ENCODE measurements at places on chromosomes 2 and 18. TPM values are rescaled to one million over a fixed set of nuclear protein-coding genes. Genes with fewer than 3 reads are reported as not detected.

Gene PRKAG3
- total RNA-seq: not detected

Gene GPR45
- not detected for total RNA-seq

Gene NPAS2
- total RNA-seq: 44.5 TPM

Gene C2orf15
- 6.3 TPM for total RNA-seq

GRCh38 chr2:100045000-100045399, 97.4 kb downstream of the AFF3 start:
- H3K4me3 ChIP-seq: no peak overlapping the region
- no peaks in the 10 kb centered on the region for H3K27me3 ChIP-seq
- DNase-seq: no peak
- H3K4me1 ChIP-seq: no peaks in the 10 kb centered on the region

GRCh38 chr18:29586210-29586609, 1409.3 kb upstream of the CDH2 start:
- H3K27ac ChIP-seq: no peak overlapping the region
- H3K36me3 ChIP-seq: no peaks in the 10 kb centered on the region
- no peak overlapping the region for H3K4me3 ChIP-seq
